ENCODE measurements at places on chromosomes 1 and 21.

DNA sequence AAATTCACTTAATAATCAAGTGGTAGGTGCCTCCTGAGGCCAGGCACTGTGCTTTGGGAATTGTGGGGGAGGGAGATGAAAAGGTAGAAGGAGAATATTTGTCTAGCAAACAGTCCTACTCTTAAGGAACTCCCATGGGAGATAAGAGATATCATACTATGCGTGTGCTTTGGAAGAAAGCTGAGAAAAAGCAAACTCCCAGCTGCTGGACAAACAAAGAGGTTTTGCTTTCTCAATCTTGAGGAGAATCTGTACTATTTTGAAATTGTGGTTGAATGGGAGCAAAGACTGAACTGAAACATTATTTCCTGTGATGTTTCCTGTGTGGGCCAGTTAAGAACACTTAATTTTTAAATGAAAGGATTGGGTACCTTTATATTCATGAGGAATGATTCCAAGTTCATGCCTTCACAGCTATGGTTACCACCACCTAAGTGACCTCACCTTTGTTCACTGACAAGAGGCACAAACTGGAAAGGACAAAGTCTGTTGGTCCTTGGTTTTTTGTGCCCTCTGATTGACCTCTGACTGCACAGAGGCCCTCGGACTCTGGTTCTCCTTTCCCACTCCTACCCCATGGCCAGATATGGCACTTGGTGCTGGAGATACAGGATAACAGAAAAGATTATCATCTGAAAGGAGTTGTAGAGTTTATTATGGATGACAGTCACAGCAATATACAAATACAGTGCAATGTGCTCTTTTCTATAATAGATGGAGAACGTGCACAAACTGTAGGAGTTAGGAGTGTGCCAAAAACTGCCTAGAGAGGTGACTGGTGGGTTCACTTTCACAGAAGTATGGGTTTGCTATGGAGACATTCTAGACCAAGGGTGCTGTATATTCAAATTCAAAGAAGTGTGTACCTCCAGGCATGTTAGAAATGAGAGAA, 1.6 kb downstream of the CD53 start:
- peak; percentile 64 for DNase-seq

GRCh38 chr1:68225781-68226180, 6.5 kb downstream of the WLS start:
- DNase-seq, result no peak

DNA sequence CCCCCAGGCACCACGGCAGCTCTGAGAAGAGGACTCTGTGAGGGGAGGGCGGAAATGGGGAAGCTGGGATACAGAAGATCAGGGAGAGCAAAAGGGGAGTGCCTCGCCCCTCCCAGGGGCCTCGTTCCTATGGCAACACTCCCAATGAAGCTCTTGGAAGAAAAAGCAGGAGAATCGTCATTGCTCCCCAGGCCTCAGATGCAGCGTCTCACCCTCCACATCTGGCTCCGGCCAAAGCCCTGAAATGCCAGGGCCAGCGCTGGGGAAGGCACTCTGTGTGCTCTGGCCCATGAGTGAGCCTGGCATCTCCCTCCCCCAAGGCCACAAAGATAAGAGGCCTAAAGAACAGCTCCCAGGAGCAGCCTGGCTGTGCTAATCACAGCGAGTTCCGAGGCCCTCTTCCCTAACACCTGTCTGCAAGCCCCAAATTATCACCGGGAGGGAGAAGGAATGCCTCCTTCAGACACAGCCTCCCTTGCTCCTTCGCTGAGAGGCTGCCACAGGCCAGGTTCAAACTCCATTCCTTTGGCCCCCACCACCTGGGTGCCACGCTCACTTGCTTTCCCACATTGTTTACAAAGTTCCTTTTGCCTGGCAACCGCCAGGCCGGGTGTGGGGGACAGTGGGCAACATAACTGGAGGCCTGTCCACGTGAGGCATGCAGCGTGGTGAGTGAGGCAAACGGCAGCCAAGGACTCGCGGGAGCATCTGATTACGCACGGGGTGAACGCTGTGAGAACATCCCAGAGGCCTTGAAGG, 27.8 kb downstream of the ECE1 start:
- DNase-seq, result peak; percentile 62

GRCh38 chr1:5907386-5907785, 84.8 kb downstream of the NPHP4 start:
- DNase-seq, result no peak
